Mesothelial cell of epicardium (in vitro differentiated cells): ENCODE measurements at places on chromosomes 5 and 9.

DNA sequence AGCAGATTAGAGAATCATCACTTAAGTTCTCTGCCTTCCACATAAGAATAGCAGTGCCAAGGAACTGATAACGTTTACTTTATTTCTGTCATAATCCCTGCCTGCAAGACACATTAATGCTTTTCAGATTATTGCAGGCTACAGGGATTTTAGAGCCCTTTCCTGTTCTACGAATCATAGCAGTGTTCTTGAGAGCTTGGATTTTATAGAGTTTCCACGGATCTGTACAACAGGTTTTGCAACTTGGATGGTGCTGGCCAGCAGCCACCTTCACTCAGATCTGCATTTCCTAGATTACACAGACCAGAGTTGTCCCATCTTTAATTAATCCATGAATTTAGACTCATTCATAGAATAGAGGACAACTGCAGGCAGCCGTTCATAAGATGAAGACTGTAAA is 38.1 kb downstream of the SLC12A2 start:
- H3K36me3 ChIP-seq, result peaks cover 35% of the 10 kb centered on the region
- DNase-seq, result no peak

DNA sequence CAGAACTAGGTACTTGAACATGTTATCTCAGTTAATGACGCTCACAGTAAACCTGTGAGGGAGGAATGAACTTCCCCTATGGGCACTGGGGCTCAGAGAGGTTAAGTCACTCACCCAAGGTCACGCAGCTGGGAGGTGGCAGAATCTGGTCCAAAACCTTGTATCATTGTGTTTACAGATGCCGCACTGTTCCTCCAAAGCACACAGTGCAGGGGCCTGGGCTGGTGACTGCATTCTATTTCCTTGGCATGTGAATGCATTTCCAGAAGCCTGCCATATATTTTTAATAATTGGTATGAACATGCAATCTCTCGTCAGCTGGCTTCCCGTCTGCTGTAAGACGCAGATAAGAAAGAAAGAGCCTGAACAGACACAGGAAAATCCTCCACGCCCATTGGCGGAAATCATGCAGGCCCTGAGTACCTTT is 77.0 kb upstream of the TBC1D2 start:
- no peak overlapping the region for H3K4me3 ChIP-seq
- H3K36me3 ChIP-seq, result no peaks in the 10 kb centered on the region
- H3K27ac ChIP-seq, result no peak overlapping the region
- no peaks in the 10 kb centered on the region for H3K4me1 ChIP-seq
- DNase-seq, result no peak

DNA sequence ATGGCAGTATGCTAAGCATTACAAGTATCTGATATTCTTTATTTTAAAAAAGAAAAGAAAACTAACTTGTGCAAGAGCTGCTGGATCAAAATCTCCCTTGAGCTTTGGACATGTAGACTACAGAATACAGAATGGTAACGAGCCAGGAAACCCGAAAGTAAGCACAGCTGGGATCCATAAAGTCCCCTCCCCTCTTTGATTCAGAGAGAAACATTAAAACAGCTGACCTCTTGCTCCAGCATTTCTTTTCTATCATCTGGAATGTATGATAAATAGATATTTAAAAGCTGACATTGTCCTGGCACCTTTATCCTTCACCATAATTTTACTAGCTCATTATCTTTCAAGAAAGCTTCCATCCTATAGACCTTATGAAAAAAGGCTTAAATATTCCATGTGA is 28.2 kb upstream of the LPAR1 start:
- no peaks in the 10 kb centered on the region for H3K27me3 ChIP-seq
- H3K27ac ChIP-seq, result peak overlapping the region; percentile 79
- no peak overlapping the region for H3K4me3 ChIP-seq
- H3K4me1 ChIP-seq, result peaks cover 32% of the 10 kb centered on the region

GRCh38 chr5:149309354-149309753 is 35.9 kb upstream of the GRPEL2 start:
- peaks cover 5% of the 10 kb centered on the region for H3K4me1 ChIP-seq
- H3K27me3 ChIP-seq, result no peaks in the 10 kb centered on the region
- H3K36me3 ChIP-seq, result no peaks in the 10 kb centered on the region
- DNase-seq, result no peak
- H3K27ac ChIP-seq, result no peak overlapping the region

DNA sequence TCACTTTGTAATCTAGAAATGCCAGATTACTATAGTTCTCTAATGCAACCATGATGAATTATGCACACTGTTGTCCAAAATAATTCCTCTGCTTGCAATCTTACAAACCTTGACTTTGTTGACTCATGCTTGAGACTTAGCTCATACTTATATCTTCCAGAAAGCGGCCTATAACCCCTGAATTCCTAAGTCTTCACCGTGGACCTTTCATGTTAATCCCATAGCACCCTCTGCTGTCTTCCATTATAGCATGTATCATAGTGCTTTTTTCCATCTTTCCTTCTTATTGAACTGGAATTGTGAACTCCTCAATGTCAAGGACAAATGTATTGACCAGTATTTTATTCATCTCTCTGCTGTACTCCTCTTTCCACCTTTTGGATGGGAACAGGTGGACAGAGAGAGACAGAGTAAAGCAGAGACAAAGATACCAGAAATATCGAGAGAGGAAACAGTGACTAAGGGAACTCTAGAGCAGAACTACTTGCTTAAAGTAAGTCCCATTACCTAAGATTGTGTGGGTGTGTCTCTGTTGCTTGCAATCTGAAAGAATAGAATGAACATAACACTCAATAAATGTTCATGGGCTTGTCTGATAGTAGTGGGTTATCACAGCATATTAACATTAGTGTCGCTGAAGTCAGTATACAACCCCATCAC is 110.0 kb downstream of the LURAP1L start:
- H3K27ac ChIP-seq, result no peak overlapping the region
- H3K36me3 ChIP-seq, result peaks cover 2% of the 10 kb centered on the region
- no peak for DNase-seq

GRCh38 chr5:132023258-132024116 is 12.0 kb upstream of the ACSL6 start:
- H3K27me3 ChIP-seq, result peaks cover 48% of the 10 kb centered on the region
- no peak overlapping the region for H3K4me3 ChIP-seq
- H3K36me3 ChIP-seq, result no peaks in the 10 kb centered on the region
- no peak for DNase-seq
- H3K4me1 ChIP-seq, result no peaks in the 10 kb centered on the region
- no peak overlapping the region for H3K27ac ChIP-seq

- H3K27me3 ChIP-seq, result no peaks in the 10 kb centered on the region
- no peak overlapping the region for H3K27ac ChIP-seq
- no peak for DNase-seq
- H3K4me3 ChIP-seq, result no peak overlapping the region
- peaks cover 58% of the 10 kb centered on the region for H3K36me3 ChIP-seq
These were observed 64.7 kb downstream of the ERMP1 start for GRCh38 chr9:5767968-5768932.

DNA sequence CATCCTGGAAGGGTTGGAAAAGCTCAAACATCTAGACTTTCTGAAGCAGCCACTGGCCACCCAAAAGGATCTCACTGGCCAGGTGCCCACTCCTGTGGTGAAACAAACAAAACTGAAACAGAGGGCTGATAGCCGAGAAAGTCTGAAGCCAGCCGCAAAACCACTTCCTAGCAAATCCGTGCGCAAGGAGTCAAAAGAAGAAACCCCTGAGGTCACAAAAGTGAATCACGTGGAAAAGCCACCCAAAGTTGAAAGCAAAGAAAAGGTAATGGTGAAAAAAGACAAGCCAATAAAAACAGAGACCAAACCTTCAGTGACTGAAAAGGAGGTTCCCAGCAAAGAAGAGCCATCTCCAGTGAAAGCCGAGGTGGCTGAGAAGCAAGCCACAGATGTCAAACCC is 87.6 kb downstream of the MAP1B start:
- no peak overlapping the region for H3K27ac ChIP-seq
- no peak for DNase-seq

GRCh38 chr5:43859309-43859708 is 256.3 kb downstream of the NNT start:
- no peaks in the 10 kb centered on the region for H3K36me3 ChIP-seq
- no peaks in the 10 kb centered on the region for H3K27me3 ChIP-seq
- no peak for DNase-seq
- no peak overlapping the region for H3K27ac ChIP-seq
- no peak overlapping the region for H3K4me3 ChIP-seq

DNA sequence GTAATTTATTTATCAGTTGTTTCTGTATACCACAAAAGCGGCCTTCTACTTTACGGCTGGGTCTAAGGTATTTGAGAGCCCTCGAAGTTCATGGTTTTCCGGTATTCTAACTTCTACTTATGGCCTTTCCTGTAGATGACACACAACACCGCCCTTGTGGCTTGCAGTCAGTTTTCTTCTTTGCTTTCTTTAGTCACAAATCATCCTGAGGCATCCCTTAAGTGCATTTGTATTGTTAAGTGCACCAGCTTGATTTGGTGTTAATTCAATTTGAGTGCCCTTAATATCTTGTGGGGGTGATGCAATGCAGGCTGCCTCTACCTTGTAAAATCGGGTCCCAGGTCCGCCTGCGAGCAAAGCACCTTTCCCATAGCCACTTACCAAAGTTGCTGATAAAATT is 511.9 kb downstream of the CCDC171 start:
- DNase-seq, result no peak
- H3K27ac ChIP-seq, result no peak overlapping the region
- no peak overlapping the region for H3K4me3 ChIP-seq

- H3K4me1 ChIP-seq, result peaks cover 58% of the 10 kb centered on the region
- H3K36me3 ChIP-seq, result no peaks in the 10 kb centered on the region
- no peak for DNase-seq
These were observed 143.1 kb upstream of the RANBP3L start for GRCh38 chr5:36444582-36445418.

- peaks cover 17% of the 10 kb centered on the region for H3K4me1 ChIP-seq
- DNase-seq, result no peak
- H3K4me3 ChIP-seq, result peak overlapping the region; percentile 66
- peaks cover 87% of the 10 kb centered on the region for H3K27me3 ChIP-seq
- no peak overlapping the region for H3K27ac ChIP-seq
- H3K36me3 ChIP-seq, result no peaks in the 10 kb centered on the region
These were observed 12.8 kb downstream of the BTNL9 start for GRCh38 chr5:181052672-181053487.

GRCh38 chr5:54795777-54796176 is 189.6 kb downstream of the ESM1 start:
- no peaks in the 10 kb centered on the region for H3K27me3 ChIP-seq
- DNase-seq, result no peak
- H3K36me3 ChIP-seq, result no peaks in the 10 kb centered on the region
- H3K27ac ChIP-seq, result no peak overlapping the region

- DNase-seq, result no peak
- H3K27me3 ChIP-seq, result no peaks in the 10 kb centered on the region
- no peak overlapping the region for H3K4me3 ChIP-seq
- peak overlapping the region; percentile 87 for H3K27ac ChIP-seq
- no peaks in the 10 kb centered on the region for H3K36me3 ChIP-seq
- peaks cover 56% of the 10 kb centered on the region for H3K4me1 ChIP-seq
These were observed 619.7 kb upstream of the ARRDC3 start for GRCh38 chr5:92002721-92003274.

GRCh38 chr9:124908098-124908497 is 32.8 kb downstream of the GOLGA1 start:
- no peaks in the 10 kb centered on the region for H3K27me3 ChIP-seq
- no peak overlapping the region for H3K27ac ChIP-seq
- H3K4me1 ChIP-seq, result peaks cover 3% of the 10 kb centered on the region
- DNase-seq, result no peak

DNA sequence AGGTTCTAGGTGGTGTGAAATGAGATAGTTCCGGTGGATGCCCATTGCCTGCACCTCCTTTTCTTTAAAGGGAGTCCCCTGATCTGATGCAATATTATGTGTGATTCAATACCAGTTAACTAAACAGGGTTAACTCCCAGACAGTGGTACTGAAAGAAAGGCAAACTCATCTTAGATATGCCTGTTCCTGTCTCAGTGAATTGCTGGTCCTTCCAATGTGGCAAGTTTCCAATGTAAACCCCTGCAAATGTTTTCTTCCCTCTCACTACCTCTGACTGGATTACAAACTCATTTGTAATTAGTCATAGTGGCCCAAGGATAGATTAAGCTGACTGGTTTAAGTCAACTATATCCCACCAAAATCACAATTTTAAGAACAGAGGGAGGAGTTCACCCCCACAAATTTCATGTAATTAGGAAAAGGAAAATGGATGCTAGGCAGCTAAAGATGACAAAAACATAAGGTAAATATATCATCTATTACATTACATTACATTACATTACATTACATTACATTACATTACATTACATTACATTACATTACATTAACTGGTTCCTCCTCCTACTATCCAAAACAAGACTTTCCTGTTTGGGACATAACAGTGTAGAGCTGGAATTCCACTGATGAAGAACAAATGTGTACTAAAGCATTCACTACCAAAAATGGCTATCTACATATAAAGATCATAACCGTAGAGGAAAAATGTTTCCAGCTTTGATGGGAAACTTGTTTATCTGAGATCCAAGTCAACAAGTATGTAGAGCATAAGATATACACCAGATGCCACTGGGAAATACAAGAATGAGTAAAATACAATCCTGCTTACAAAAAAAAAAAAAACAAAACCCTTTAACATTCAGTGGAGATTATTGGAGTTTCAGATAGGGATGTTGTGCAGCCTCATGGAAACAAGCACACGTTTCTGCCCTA is 121.5 kb upstream of the SNX2 start:
- no peak for DNase-seq
- H3K27me3 ChIP-seq, result no peaks in the 10 kb centered on the region
- H3K36me3 ChIP-seq, result peaks cover 9% of the 10 kb centered on the region
- peak overlapping the region; percentile 98 for H3K27ac ChIP-seq

GRCh38 chr9:127098916-127099553 is 23.4 kb downstream of the ANGPTL2 start:
- H3K4me1 ChIP-seq, result no peaks in the 10 kb centered on the region
- DNase-seq, result no peak
- H3K27ac ChIP-seq, result no peak overlapping the region
- H3K36me3 ChIP-seq, result peaks cover 1% of the 10 kb centered on the region

DNA sequence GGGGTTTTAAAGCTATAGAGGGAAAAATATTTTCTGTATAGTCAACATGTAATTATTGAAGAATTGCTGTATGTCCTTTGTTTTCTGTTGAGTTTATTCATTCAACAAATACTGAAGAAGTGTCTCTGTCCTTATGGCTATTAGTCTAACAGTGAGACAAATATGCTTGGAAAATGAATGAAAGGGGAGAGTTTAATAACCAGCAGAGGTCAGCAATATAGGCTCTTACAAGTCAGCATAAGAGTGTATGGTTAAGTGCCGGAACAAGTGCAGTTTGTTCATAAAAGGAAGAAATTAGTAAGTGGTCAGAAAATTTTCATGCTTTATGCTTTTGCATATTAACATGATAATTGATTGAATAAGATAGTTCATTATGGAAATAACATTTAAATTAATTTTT is 3.6 kb downstream of the SCAMP1 start:
- DNase-seq, result no peak
- H3K4me3 ChIP-seq, result no peak overlapping the region
- H3K27ac ChIP-seq, result no peak overlapping the region
- H3K27me3 ChIP-seq, result no peaks in the 10 kb centered on the region

GRCh38 chr9:115525111-115526058 is 407.4 kb upstream of the TNC start:
- H3K4me3 ChIP-seq, result no peak overlapping the region
- no peaks in the 10 kb centered on the region for H3K27me3 ChIP-seq
- H3K36me3 ChIP-seq, result no peaks in the 10 kb centered on the region
- H3K4me1 ChIP-seq, result peaks cover 16% of the 10 kb centered on the region
- DNase-seq, result no peak

- peaks cover 26% of the 10 kb centered on the region for H3K4me1 ChIP-seq
- DNase-seq, result no peak
- H3K4me3 ChIP-seq, result no peak overlapping the region
These were observed 3.0 kb upstream of the DPYSL3 start for GRCh38 chr5:147512659-147513379.
